ENCODE measurements at places on chromosomes 13 and 19. TPM values are rescaled to one million over a fixed set of nuclear protein-coding genes. Genes with fewer than 3 reads are reported as not detected.

DNA sequence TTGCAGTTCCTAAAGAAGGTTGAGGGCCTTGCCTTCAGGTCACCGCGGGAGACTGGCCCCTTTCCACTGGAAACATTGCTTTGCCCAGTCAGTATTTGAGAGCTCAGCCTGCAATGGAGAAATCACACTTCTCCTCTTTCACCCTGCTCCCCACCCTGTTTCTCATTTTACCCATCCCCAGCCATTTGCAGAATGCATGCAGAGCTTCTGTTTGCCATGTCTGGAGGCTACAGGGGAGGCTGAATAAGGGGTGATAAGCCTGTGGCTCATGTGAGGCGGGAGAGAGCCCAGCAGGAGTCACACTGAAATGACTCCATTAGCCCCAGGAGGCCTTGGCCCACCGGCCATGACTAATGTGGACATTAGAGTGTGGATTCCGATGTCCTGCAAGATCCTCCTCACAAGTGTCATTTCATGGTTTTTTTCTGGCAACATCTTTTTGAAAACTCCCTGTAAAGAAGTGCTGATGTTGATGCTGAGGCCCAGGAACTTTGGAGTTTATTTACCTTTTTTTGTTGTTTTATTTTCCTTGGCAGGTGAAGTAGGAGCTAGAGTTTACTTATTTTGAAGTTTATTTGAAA, 6.3 kb downstream of the SPINT2 start:
- DNase-seq = no peak

DNA sequence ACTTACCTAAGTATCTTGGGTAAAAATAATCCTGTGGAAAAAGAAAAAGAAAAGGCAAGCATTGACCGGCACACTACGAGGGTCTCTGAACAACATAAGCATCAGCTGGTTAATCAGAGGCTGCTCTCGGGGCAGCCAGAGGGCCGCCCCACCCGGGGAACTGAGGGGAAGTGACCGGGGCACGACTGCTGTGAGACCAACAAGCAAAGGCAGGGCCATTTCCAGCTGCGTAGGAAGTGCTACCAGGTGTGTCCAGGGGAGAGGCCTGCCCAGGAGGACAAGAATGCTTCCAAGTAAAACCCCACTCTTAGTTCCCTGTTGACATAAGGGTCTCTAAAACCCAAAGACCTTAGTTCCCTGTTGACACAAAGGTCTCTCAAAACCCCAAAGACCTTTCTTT, 15.9 kb downstream of the GAS6 start:
- no peak for DNase-seq

DNA sequence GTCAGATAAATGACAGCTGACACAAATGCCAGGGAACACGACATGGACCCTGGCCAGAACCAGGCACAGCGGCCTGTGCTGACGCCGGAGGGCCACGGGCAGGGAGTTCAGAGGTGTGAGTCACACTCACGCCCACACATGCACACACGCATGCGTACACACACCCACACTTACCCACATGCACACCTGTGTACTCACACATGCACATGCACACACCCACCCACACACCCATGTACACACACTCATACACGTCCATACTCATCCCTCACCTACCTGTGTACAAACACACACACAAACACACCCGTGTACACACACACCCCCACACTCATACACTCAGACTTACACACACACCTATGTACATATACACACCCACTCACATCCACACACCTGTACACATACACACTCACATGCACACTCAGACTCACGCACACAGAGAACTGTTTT, 40.4 kb downstream of the MLLT1 start:
- DNase-seq = peak; percentile 77

Gene KLK5
- total RNA-seq = not detected

Gene SULT2B1
- total RNA-seq = 0.42 TPM

Gene ATXN8OS
- not detected for total RNA-seq

DNA sequence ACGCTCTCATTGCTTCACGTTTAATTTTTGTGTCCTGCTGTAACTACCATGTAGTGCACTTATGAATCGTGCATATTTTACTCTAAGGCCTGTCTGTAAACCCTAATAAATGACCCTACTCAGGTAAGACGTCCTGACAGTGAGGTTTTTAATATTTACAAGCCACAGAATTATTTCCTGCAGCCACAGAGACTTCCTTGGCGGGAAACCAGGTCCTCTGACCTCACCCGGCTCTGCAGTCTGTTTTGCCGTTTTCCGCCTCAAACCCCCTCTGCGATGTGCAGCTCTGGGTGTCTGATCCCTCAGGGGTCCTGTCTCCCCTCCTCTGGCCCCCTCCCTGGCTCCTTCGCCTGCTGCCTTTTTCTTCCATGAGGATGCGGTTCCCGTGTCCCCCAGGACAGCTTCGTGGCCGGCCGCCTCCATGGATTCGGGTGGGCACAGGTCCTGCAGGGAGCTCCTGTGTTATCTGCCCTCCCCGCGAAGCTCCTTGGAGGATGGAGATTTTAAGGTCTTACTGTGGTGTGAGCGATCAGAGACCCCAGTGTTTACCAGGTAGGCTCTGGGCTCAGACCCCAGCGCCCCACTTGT, 66.3 kb downstream of the MCF2L start:
- no peak for DNase-seq

- no peak for DNase-seq
Observed at GRCh38 chr19:39425744-39426143, 10.0 kb downstream of the RPS16 start.

Gene NANOS3
- not detected for total RNA-seq

GRCh38 chr19:16027528-16027927, 48.8 kb upstream of the TPM4 start:
- DNase-seq = no peak

DNA sequence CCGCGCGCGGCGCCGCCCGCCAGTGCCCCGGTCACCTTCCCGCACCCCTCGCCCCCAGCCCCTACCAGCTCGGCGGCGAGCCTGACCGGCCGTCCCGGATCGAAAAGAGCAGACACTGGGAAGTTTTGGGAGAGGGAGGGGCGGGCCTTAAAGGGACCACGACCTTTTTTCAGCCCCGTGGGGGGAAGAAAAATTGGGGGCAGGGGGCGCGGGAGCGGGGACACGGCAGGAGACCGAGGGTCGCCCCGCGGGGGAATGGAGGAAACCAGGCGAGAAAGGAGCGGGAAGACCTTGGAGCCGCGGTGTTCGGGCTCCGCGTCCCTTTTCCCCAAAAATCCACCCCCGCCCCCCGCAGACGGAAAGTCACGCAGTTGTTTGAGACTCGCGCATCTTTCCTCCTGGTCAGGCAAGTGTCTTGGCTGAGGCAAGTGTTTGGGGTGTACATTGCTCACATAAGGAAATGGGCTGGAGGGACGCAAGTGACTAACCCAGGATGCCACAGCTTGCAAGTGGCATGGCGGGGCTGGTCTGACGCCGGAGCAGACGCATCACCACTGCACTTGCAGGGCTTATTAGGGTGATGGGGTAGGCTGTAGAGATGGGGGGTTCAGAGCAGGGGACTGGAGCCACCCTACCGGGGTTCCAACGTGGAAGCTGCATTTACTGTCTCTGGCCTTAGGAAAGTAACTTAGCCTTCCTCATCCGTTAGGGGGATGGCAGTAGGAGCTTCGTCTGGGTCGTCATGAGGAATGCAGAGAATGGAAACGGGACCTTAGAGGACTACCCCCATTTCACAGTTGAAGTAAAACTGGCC, 2.7 kb upstream of the HNRNPL start:
- DNase-seq = peak; percentile 62

GRCh38 chr13:59346999-59347723, 816.6 kb downstream of the DIAPH3 start:
- no peak for DNase-seq

GRCh38 chr13:43307921-43308433, 284.6 kb downstream of the DNAJC15 start:
- DNase-seq = no peak

Gene CEACAM19
- total RNA-seq = 0.85 TPM

DNA sequence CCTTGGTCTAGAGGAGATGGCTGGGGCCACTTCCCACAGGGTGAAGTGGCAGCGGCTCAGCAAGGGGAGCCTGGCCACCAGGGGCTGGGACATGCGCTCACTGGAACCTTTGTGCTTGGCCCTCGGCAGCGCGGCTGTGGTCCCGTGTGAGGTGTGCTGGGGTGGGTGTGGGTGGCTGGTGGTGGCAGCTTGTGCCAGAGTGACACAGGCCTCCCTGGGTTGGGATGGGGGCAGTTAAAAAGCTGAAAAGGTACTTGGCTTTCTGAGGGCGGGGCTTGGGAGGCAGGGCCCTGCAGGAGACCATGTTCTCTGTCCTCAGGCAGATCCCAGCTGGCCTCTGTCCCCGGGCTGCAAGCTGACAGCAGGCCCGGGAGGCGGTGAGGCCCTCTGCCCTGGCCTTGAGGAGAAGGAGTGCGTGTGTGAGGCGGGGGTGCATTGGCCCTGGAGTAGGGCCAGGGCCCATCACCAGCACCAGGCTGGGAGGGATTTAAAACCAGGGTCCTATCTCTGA, 17.3 kb downstream of the MPND start:
- no peak for DNase-seq

Gene PRODH2
- total RNA-seq = not detected

- no peak for DNase-seq
Observed at GRCh38 chr19:18541992-18542940, 1.1 kb downstream of the FKBP8 start.

Gene ZNF528
- 13.8 TPM for total RNA-seq

DNA sequence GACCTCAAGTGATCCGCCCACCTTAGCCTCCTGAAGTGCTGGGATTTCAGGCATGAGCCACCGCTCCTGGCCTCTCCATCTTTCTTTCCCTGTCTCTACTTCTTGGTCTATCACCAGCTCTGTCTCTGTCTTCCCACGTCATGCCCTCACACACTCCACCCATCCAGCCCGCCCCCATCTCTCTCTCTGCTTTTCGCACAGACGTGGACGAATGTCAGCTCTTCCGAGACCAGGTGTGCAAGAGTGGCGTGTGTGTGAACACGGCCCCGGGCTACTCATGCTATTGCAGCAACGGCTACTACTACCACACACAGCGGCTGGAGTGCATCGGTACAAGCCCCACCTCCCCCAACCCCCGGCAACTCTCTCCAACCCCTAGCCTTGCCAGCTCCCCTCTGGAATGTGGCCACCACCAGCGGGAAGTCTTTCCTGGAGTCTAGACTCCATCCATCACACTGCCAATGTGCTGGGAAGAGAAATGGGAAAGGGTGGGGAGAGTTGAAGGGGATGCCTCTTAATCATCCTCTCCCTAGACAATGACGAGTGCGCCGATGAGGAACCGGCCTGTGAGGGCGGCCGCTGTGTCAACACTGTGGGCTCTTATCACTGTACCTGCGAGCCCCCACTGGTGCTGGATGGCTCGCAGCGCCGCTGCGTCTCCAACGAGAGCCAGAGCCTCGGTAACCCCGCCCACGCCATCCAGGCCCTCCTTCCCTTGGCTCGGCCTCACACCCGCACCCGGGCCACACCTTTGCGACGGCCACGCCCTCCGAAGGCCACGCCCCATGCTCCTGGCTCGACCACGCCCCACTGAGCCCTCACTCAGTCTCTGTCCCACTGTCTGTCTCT, 22.5 kb downstream of the LTBP4 start:
- no peak for DNase-seq

GRCh38 chr19:12052091-12052496, 667 bp downstream of the ZNF878 start:
- peak; percentile 20 for DNase-seq

DNA sequence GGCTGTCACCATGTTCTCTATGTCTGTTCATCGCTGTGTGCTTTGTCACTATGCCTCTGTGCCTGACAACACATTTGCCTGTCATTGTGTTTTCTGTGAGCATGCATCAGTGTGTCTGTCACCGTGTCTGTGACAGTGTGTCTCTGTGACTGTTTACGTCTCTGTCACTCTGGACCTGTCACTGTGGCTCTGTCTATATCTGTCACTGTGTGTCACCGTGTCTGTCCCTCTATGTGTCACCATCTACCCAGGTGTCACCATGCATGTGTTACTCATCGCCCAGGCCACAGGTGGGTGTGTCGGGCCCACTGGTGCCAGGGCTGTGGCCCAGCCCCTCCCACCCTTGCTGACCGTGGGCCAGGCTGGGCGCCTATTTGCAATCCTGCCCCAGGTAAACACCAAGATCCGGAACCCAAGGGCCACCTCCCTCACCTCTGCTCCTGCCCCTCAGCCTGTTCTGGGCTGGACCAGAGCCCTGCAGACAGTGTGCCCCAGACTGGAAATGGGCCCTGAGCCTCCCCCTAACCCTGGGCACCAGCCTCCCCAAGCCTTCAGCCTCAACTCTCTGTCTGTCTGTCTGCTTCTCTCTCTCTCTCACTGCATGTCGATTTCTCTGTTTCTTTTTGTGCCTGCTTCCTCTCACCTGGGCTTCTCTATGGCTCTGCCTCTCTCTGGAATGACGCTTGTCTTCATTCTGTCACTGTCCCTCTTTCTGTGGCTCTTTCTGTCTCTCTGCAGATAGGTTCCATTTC, 7.7 kb downstream of the IRF2BP1 start:
- DNase-seq = no peak

Gene SULT2A1
- not detected for total RNA-seq

Gene LGALS4
- total RNA-seq = not detected

Gene ZNF98
- total RNA-seq = not detected

DNA sequence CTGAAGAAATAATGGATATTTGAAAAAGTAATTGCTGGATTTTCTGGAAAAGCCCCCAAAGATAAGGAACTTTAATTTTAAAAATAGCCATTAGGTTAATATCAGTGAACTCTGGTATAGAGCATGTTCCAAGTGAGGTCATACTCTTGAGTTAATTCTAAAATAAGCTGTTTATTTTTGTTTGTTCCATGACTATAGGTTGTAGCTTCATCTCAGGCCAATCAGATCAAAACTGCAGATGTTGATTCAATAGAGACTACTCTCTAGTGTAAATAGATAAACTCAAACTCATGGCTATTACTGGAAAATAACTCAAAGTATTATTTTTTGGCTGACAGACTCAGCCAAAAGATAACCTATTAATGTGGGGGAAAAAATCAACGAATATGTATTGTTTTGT, 815.1 kb downstream of the DIAPH3 start:
- DNase-seq = no peak

Gene RFX1
- total RNA-seq = 2.0 TPM

Gene KLC3
- 0.17 TPM for total RNA-seq

DNA sequence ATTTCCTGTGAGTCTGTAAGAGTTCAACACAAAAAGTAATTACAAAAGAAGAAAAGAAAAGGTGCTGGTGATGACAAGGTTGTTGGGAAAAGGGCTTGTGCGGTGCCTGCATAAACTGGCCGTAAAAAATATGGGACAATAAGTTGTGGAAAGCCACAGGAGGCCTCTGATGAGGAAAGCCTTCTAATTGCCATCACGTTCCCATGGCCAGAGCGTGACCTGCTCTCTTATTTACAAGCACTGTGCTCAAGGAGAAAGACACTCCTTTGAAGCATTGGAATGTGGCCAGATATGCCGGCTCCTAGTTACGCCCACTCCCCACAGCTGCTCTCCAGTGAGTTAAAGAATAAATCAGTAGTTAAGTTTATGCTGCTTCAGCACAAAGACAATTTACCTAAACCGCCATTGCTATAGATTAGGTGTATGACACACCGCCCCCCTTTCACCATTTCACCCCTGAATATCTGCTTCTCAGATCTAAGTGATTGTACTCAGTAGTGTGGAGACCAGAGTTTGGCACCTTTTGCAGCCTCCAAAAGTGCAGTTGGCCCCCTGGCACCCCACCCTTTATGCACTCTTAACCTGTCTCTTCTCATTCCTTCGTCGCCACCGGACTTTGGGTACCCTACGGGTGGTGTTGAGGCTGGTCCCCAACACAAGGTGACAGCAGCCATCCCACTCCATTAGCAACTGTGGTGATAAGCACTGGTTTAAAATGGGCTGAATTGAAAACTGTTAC, 8.1 kb upstream of the PGLYRP1 start:
- DNase-seq = no peak
